ENCODE measurements at places on chromosomes 2 and 18.
A peak's percentile ranks its signal among the peaks of the same experiment; 100 is the strongest.

DNA sequence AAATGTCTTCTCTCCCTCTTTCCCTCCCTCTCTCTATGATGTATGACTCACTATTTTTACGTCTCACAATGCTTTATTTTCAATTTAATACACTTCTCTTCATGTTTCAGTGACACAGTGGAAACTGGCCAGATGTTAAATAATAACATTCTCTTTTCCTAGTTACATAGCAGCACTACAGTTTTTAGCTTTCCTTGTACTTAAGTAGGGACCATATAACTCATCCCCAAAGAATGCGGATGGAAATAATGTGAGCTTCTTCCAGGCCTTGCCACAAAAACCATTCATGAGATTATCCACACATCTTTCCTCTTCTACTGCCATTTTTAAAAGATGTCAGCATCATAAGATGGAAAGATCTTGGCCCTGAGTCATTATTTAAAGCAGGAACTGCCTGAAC lies 789.4 kb downstream of the LRP1B start:
- peak; percentile 95 for DNase-seq

- no peak for DNase-seq
Observed at GRCh38 chr2:30984148-30984547, 154.1 kb downstream of the GALNT14 start.

- no peak for DNase-seq
Observed at GRCh38 chr18:78006006-78006773, 756.5 kb downstream of the GALR1 start.

- peak; percentile 48 for DNase-seq
Observed at GRCh38 chr2:183034806-183035205, 3.5 kb downstream of the NCKAP1 start.

DNA sequence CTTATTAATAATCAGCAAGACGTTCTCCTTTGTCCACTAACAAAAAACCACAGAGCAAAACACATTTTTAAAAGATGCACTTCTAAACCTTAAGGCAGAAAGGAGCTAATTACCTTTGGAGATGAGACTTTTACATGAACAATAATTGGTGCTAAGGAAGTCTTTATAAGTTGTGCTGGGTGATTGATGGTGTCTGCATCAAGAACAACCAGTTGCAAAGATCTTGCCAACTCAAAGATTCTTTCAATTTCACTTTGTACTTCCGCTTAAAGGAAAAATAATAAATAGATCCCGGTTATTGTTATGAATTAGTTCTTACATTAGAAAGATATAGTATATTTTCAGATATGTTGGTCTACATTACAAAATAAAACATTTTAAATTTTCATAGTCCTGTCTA lies 26.9 kb upstream of the ARL5A start:
- DNase-seq, result no peak

DNA sequence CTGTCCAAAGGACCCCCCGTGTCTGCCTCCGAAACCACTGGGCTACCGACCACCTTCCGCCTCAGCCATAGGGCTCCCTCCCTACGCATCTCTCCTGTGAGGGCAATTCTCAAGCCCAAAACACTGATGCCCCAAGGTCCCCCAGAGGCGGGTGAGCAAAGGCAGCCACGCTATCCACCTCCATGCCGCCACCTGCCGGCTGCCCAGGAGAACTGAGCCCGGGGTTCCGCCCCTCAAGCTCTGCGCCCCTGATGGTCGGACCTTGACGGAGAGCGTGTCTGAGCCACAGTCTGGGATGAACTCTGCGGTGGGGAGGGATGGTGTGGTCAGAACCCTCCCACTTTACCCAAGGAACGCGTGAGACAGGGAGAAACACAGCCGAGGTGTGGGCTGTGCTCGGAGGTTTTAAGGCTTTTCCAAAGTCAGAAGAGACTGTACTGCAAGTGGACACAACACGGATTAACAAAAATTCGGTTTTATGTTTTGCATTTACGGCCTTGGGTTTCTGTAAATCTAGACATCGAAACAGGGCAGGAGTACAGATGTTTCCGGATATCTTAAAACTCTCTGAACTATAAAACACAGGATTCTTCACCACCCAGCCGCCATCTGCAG lies 114.1 kb downstream of the ZNF516 start:
- DNase-seq, result no peak

- DNase-seq, result no peak
Observed at GRCh38 chr2:12960671-12961070, 243.9 kb downstream of the TRIB2 start.

- no peak for DNase-seq
Observed at GRCh38 chr2:17780546-17780945, 26.6 kb downstream of the GEN1 start.

GRCh38 chr18:4870177-4870773 lies 326.8 kb downstream of the AKAIN1 start:
- no peak for DNase-seq

- no peak for DNase-seq
Observed at GRCh38 chr2:12697617-12698016, 19.1 kb upstream of the TRIB2 start.

DNA sequence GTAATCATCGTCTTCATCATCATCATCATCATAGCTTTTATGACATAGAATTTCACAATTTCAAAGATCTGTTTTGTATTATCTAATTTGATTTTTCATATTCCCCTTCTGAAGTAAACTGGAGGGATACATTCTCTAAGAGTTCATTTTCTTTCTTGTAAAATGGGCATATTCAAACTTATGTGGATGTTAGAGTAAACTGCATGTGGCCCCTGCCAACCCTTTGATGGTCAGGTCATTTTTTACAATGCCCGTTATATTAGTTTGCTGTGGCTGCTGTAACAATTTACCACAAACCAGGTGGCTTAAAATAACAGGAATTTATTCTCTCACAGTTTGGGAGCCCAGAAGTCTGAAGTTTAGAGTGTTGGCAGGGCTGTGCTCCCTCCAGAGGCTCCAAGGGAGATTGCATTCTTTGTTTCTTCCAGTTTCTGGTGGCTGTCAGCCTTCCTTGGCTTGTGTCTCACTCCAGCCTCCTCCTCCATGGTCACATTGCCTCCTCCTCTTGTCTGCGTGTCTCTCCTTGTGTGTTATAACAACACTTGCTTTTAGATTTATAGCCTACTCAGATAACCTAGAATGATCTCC lies 127.5 kb upstream of the MMADHC start:
- peak; percentile 27 for DNase-seq

- DNase-seq, result peak; percentile 74
Observed at GRCh38 chr2:48420512-48421197, 109.3 kb upstream of the STON1 start.

DNA sequence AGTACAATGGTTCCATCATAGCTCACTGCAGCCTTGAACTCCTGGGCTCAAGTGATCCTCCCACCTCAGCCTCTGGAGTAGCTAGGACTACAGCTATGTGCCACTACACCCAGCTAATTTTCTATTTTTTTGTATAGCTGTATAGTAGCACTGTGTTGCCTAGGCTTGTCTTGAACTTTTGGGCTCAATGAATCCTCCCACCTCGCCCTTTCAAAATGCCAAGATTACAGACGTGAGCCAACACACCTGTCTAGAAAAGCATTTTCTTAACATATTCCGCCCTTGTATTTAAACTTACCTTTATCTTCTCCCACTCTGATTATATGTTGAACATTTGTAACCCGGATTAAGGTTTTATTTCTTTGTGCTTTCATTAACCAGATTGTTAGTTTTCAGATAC lies 750.7 kb upstream of the GCFC2 start:
- DNase-seq, result no peak

GRCh38 chr2:19409046-19409445 lies 50.6 kb upstream of the OSR1 start:
- no peak for DNase-seq

GRCh38 chr2:139992078-139992477 lies 1211.9 kb upstream of the NXPH2 start:
- DNase-seq, result no peak

GRCh38 chr18:57780318-57780705 lies 22.8 kb downstream of the ATP8B1 start:
- DNase-seq, result peak; percentile 75

DNA sequence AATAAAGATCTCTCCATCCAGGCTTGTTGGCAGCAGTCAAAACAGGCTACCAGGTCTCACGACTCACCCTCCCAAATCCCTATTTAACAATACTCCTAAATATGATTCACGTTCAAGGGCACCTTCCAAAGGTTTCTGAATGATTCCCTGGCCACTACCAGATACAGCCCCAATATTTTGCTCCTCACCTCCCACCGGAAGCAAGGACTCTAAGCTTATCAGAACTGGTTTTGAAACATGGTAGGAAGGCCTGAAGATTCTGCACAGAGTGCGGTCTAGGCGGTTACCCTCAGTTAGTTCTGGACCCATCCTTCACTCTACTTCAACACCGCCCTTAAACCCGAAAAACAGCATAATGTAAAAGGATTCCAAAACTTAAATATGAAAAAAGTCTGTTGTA lies 5.2 kb downstream of the PPP4R1 start:
- DNase-seq, result no peak

GRCh38 chr2:189552991-189553404 lies 27.6 kb downstream of the SLC40A1 start:
- DNase-seq, result no peak

DNA sequence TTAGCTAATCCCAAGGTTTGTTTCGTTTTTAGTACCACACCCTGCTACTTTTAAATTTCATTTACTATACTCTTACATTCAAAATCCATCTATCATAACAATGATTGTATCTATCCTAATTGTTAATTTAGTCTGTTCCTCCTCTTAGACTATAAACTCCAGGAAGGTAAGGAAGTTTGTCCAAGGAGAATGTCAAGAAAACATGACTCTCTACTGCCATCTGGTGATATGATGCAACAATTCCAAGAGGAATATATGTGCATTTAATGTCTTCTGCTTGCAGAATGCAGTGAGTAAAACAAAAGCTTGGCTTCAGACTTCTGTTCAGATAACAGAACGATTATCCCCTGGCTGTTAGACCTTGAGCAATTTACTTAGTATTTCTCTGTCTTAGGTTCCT lies 1267.1 kb downstream of the LRP1B start:
- DNase-seq, result peak; percentile 42

GRCh38 chr2:45960057-45960863 lies 308.8 kb downstream of the PRKCE start:
- DNase-seq, result no peak

GRCh38 chr2:232448304-232448690 lies 7.7 kb upstream of the ALPI start:
- no peak for DNase-seq

GRCh38 chr2:287911-288757 lies at the start of gene ALKAL2:
Gene ALKAL2, minus strand, starts transcription at chr2:288091. Its CDS starts 256 bp downstream, at chr2:287835.
- no peak for DNase-seq

DNA sequence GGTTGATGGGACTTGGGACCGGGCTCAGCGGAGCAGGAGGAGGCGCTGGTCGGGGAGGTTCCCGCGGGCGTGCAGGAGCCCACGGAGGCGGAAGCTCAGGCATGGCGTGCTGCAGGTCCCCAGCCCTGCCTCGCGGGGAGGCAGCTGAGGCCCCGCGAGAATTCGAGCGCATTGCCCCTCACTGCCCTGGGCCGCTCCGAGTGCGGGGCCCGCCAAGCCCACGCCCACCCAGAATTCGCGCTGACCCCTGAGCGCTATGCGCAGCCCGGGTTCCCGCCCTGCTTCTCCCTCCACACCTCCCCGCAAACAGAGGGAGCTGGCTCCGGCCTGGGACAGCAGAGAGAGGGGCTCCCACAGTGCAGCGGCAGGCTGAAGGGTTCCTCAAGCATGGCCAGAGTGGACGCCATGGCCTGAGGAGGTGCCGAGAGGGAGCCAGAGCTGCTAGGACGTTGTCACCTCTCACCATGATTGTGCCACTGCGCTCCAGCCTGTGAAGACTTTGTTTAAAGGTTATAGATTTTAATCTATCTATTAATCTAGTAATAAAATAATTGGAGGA lies 357.2 kb upstream of the RGPD4 start:
- no peak for DNase-seq

GRCh38 chr18:26057344-26057773 lies 33.1 kb downstream of the SS18 start:
- DNase-seq, result peak; percentile 16

DNA sequence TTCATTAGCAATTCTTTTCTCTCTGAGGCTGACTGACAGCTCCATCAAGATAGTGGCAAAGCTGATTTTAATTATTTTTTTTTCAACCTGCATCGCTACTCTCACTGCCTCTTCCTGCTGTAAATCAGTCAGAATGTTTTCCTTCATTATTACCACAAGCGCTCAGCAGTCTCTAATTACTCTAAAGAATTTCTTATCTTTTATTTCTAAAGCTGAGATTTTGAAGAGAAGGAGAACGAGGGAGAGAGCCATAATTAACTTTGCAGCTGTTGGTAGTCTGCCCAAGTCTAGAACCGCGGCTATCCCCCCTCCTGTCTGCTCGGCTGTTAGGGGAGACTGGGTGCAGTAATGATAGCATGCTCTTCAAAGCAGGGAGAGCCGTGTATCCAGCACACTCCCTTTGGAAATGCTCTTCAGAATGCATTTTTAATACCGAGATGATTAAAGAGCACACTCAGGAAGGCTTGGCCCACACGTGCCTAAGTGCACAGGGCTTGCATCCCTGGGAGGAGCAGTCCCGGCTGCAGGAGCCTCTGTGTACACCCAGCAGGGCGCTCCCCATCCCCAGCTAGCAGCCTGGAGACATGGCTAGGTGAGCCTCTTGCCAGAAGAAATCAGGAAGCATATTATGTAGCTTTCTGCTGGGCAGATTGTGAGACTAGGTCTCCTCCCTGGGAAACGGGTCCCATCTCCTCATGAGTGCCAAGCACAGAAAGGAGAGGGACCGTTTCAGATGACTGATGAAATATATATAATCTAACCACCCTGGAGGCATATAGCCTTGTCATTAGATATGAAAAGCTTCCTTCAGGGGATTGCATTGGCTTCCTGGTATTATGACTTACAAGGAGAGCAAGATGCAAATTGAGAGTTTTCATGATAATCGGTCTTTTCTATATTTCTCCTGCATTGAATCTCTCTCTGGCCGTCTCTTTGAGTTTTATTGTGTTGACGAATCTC lies 555.2 kb downstream of the CMPK2 start:
- DNase-seq, result no peak

DNA sequence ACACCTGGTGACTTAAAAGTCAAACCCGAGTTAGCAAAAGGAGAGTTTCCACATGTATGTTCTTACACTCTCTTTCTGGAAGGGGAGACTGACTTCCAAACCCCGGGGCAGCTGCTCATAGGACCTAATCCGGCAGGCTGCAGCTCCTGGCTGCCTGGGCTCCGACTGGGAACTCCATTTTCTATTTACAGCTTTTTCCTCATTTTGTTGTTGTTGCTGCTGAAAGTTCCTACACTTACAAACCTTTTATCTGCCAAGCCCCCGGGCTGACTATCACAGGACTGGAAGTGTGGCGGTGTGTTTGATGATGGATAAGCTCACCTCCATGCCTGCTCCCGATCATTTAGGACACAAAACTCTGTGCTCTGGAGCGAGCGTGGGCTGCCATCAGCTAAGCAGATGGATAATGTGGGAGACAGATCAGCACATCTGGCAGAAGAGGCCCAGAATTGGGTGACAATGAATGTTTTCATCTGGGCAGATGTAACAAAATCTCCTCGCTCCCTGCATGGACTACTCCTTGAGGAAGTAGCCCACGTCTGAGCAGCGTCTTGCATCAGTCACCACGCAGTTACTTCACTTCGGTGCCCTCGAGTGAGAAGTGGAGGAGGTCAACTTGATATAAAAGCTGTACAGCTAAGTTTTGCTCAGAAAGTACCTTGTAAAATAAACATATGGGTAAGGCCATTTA lies 114.4 kb upstream of the COPS8 start:
- no peak for DNase-seq

GRCh38 chr18:31649978-31650719 lies 34.2 kb downstream of the B4GALT6 start:
- no peak for DNase-seq

Measured in fibroblast of skin of left quadriceps (primary cell).